ENCODE measurements at places on chromosomes 6 and 20.

- peak; percentile 20 for DNase-seq
Measured at GRCh38 chr6:119174879-119175817, 96.7 kb upstream of the FAM184A start.

DNA sequence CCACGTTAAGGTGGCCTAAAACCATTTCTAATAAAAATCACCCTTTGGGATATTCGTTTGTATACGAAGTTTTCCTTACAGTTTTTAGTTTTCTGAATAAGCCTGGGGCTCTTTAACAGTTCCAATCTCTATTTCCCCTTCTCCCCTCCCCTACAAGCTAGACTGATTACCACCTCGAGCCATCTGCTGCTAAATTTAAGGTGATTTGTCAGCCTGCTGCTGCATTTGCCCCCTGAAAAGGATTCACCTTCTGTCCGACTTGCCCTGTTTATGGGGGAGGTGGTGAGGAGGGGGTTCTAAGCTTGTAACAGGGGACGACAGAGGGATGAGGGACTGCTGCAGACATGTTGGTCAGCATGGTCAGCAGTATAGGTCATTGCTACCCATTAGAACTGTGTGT, 146.3 kb downstream of the JARID2 start:
- no peak for DNase-seq

GRCh38 chr6:6560909-6561308, 27.6 kb upstream of the LY86 start:
- DNase-seq: no peak

GRCh38 chr20:32510120-32510600, 75.0 kb downstream of the NOL4L start:
- DNase-seq: no peak

- DNase-seq: no peak
Measured at GRCh38 chr6:57072108-57072507, 17.9 kb upstream of the ZNF451 start.

GRCh38 chr6:89027756-89028155, 52.8 kb upstream of the PNRC1 start:
- DNase-seq: no peak

DNA sequence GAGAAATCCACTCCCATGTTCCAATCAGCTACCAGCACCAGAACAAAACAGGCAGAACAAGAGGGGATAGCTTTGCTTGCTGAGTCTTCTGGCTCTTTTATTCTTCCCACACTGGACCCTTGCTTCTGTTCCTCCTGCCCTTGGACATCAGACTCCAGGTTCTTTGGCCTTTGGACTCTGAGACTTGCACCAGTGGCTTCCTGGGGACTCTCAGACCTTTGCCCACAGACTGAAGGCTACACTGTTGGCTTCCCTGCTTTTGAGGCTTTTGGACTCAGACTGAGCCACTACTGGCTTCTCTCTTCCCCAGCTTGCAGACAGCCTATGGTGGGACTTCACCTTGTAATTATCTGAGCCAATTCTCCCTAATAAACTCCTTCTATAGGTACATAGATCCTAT, 142.4 kb upstream of the RIN2 start:
- DNase-seq: no peak

DNA sequence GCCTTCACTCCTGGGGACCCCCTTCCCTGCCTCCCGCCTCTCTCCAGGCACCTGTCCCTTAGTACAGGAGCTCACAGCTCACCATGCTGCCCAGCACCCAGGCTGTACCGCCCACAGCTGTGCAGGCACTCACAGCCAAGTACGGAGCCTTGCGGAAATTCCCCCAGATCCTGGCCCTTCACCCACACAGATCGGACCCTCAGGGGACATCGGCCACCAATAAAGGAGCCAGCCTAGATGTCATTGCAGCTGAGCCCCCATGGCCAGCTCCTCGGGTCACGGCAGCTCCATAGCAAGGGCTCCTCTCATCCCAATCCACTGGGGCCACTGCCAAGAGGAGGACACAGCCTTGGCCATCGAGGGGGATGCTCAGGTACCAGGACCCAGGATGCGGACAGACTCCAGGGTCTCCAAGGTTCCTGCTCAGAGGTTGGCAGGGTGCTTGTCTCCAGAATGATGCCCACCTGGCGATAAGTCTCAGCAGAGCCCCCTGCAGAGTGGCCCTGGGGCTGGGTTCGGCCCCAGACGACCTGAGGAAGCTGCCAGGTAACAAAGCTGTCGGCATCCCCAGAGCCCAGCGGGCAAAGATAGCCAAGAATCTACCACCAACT, 82.3 kb downstream of the YTHDF1 start:
- no peak for DNase-seq

DNA sequence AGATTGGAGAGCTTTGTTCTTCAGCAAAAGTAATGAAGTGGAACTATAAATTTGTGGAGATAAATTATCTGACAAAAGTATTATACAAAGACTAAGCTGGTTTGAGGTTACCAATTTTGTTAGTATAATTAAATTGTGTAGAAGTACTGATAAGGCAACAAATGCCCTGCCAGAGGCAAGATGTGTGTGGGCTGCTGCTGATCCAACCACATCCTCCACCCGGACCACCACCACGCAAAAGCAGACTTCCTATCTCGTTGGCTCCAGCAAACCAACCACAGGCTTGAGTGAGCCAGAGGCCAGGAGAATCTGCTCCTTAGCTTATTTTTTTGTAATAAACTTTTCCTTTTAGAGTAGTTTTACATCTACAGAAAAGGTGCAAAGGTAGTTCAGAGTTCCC, 1.1 kb upstream of the MYLK4 start:
- no peak for DNase-seq

DNA sequence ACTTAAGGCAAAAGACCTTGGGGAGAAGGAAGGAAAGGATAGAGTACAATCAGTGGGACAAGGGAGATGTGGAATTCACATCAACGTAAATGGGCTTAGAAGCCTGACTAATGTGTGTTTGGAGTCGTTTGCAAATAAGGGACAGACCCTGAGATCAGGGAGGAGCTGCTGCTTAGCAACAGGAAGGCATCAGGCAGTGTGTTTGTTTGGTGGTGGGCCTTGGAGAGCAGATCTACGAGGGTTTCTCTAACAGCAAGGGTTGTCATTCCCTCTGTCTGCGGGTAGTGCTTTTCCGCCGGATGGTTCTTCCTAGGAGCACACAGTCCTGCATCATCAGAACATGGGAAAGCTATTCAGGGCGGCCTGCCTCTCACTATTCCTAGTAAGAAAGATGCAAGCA, 40.4 kb downstream of the C6orf118 start:
- no peak for DNase-seq

DNA sequence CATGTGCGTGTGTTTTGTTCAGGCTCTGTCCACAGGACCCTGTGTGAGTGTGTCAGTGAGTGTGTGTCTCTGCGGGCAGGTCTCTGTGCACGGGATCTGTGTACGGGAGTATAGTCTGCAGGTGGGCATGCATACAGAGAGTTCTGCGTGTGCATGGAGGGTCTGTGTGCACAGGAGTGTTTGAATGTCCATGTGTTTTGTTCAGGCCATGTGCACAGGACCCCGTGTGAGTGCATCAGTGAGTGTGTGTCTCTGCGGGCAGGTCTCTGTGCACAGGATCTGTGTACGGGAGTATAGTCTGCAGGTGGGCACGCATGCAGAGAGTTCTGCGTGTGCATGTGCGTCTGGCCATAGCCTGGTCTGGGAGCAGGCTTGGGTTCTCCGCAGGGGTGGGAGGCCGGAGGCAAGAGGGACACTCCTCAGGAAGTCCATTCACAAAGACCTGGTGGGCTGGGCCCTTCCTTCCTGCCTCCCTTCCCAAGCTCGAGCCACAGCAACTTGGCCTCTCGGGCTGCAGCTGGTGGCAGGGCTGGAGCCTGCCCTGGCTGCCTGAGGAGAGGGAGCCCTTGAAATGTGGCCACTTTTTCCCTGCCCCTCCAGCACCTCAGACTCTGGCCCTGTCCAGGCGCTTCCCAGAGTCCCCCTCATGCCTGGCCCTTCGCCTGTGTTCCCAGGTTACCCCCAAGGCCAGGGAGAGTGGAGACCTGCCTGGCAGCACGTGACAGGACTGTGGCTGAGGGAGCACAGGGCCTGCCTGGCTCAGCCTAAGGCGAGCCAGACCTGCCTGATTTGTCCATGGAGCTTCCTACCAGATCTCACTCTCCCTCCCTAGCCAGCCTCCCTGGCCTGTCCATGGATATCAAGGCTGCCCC, 6.8 kb downstream of the HSPA12B start:
- DNase-seq: no peak

GRCh38 chr20:20755674-20756319, 43.4 kb upstream of the RALGAPA2 start:
- no peak for DNase-seq

DNA sequence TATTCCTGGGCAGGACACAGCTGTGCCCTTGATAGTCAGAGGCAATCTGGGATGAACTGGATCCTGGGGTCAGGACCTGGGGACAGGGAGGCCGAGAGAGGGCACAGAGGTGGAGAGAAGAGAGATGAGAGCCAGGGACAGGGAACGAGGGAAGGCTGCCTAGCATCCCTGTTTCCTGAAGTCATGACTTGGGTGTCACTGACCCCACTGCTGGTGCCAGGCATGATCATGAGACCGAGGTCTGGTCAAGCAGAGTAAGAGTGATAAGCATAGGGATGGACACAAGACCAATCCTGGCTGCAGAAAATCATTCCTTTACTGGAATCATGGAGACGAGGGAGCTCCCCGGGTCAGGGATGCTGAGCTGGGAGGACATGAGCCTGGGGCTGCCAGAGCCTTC, 36.1 kb downstream of the FAM110A start:
- DNase-seq: no peak

DNA sequence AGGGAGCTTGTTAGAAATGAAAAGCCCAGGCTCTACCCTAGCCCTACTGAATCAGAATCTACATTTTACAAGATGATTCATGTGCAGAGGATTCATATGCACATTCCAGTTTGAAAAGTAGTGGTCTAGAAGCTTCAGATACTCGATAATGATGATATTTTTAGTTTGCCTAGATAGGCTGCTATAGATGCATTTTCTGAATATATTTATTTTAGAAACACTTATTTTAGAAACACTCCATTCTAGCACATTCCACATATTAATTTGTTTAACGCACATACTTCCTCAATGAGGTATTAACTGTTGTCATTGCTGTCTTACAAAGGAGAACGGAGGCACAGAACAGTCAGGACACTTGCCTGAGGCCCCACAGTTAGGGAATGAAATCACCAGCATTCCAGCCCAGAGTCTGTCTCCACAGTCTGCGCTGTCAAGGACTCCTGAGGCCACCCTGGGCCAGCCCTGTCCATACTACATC, 64.4 kb downstream of the SNAP25 start:
- DNase-seq: no peak

- DNase-seq: no peak
Measured at GRCh38 chr20:49715466-49715865, 1.8 kb upstream of the B4GALT5 start.

DNA sequence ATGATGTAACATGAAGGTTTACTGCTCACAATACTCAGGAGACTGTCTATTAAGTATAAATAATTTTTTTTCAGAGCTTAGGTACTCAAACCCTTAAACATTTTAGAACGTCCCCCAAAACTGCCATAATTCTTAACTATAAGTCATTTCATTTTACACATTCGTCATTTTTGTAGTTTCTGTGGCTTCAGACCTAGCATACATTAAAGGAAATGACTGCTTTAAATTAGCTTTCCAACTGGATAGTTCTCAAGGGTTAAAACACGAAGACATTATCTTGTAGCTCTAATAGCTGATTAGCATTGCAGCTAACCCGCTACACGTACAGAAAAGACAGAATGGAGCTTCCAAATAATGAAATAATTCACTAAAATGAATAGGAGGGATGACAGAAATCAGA, 24.9 kb upstream of the PLN start:
- no peak for DNase-seq

- no peak for DNase-seq
Measured at GRCh38 chr6:85008296-85009009, 244.1 kb upstream of the TBX18 start.

DNA sequence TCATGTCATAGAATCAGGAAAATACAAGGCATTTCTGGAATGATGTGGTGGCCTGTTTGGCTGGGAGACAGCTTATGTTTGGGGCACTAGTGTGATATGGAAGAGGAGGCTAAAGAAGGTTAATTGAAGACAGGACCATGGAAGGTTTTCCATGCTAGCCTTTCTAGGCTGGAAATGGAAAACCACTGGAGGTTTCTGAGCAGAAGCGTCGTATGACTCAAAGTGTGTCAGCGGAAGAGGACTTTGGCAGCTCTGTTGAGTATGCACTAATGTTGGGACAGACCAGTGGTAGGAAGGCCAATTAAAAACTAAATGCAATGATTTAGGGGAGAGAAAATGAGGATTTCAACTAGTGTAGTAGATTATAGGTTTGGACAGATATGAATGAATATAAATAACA, 413.1 kb downstream of the PLCB1 start:
- peak; percentile 5 for DNase-seq

GRCh38 chr20:44442298-44443070, 33.2 kb upstream of the TTPAL start:
- no peak for DNase-seq

DNA sequence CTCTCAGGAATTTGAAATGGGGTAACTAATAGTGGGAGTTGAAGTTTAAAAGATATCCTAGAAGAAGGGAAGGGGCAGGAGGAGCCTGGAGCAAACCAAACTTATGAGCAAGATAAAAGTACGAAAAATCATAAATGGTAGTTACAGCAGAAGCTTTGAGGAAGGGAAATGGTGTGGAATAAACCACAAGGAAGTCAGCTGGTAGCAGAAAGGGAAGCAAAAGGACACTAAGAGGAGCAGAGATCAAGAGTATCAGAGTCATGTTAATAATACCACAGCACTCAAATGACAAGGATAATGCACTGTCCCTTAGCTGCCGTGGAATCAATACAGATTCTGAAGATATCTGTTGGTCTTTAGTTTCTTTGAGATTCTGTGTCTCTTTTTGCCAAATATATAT, 44.9 kb upstream of the CCDC28A start:
- no peak for DNase-seq

GRCh38 chr6:26029857-26030653, 57.2 kb upstream of the HFE start:
- no peak for DNase-seq

DNA sequence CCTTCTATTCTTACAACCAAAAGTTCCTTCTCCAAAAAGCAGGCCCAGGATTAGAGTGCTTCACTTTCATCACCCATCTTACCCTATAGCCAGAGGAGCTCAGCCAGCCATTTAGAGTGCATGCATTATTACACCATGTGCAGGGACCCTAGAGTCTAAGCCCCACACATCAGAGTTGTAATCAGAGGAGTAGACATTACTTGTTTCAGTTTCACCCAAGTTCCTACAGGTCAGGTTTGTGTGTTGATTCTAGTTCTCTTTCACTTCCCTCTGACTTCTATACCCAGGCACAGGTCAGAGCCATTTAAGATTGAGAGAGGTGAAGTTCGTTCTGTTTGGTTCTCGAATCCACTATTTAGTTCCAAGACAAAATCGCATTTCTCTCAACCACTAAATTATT, 16.3 kb upstream of the ARFGEF3 start:
- DNase-seq: no peak
